ENCODE measurements at places on chromosomes 1 and 21.

GRCh38 chr1:182995894-182996293 lies 27.3 kb upstream of the LAMC1 start:
- no peak for DNase-seq

DNA sequence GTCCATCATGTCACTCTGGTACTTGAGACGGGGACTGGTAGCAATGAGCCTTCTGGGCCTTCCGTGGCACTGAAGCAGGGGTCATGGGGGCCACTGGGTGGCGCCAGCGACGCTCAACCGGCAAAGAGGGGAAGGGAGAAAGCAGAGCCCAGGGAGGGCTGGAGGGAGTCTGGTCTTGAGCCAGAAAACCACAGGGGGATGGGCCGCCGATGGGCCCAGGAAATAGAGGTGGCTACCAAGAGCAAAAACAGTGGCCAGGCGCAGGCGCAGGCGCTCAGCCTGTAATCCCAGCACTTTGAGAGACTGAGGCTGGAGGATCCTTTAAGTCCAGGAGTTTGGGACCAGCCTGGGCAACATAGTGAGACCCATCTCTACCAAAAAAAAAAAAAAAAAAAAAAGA lies 21.8 kb downstream of the EXOC8 start:
- no peak for DNase-seq

DNA sequence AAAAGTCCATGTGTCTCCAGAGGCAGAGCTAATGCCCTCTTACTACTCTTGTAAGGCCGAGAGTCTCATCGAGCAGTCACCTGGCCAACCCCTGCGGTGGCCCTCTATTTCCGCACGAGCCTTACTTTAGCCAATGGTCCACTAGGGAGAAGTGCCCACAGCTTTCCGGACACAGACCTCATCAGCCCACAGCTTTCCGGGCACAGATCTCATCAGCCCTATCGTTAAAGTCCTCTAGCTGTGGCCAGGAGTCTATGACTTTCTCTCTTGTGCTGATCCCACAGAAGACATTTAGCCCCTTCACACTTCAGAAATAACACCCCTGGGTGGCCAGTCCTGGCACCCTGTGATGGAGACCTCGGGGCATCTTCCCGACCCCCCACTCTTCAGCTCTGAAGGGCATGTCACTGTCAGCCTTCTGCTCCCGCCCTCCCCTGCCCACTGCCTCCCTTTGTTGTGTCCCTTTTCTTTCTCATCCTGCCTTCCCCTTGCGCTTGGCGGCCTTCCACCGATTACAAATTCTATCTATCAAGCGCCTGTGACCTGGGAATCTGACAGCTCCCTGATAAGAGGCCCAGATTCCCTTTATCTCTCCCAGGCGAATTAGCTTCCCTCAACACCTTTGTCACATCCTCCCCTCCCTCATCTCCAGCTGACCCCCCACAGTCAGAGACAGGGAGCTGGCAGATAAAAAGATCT lies 161.0 kb downstream of the PLXNA2 start:
- DNase-seq: no peak

GRCh38 chr1:94887603-94888171 lies 39.2 kb downstream of the CNN3 start:
- DNase-seq: no peak

GRCh38 chr21:35921471-35921870 lies 138.9 kb downstream of the SETD4 start:
- DNase-seq: no peak

DNA sequence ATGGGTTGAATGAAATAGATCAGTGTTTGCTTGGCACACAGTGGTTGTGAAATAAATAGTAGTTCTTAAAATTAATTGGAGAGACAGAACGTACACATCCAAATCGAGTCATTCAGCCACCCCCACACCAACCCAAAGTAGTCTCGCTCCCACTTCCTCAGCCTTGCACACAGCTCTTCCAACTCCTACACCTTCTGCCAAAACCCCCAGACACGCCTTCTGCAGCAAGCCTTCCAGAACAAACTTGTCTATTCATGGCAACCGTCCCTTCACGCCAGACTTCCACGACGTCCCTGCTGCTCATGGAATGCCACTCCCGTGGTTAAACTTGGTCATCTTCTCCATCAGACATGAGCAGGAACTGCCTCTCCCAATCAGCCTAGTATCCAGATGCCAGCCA lies 37.5 kb upstream of the RD3 start:
- no peak for DNase-seq

DNA sequence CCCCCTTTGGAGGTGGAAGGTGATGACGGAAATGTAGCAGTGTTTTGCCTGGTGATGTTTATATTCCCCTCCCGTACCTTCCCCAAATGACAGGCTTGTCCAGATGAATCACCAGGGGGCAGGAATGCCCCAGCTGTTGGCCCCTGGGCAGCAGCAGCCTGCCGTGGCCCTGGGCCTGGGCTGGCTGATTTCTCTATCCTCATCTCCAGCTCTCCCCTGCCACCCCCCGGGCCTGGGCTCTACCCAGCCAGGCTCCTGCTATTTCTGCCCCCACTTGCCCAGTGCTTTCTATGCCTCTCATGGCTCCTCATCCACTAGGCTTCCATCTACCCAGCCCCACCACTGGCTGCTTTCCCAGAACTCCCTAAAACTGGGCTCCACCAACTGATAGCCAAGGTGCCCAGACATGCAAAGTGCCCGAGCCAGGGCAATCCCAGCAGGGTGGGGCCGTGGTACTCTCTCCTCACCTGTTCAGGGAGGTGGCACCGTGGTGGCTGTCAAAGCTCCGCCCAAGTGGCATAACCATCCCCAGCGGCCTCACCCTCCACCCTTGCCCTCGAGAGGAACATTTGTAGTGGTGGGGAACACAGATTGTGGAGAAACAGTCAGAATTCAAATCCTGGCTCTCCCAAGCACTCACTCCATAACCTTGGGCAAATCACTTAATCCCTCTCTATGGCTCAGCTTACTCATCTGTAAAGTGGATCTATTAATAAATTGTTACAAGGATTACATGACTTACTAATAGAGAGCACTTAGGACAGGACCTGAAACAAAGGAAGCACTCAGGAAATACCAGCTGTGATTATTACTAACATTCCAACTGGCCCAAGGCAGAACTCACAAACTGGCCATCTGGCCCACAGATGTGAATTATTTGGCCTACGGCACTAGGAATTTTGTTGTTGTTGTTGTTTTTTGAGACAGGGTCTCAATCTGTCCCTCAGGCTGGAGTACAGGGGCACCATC lies 12.8 kb upstream of the ECE1 start:
- DNase-seq: no peak

DNA sequence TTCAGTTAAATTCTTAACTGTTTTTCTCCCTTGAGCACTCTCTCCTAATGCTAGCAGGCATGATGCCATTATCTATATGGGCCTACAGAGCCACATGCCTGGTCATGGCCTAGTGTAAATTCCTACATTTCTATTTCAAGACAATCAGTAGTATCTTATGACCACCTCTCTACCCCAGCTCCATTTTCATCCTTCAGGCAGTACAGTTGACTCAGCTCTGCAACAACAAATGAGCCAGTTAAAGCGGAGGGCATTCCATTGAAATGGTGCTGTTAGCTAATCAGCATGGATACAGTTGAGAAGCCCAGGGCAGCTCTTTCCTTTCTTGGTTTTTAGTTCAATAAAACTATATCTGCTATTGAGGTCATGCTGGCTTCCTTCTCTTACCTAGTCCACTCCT lies 150.0 kb downstream of the PPP1R12B start:
- DNase-seq: no peak
